ENCODE measurements at places on chromosomes 5 and 9.

GRCh38 chr5:34708777-34709176 is 52.6 kb downstream of the RAI14 start:
- DNase-seq = no peak

- no peak for DNase-seq
Observed at GRCh38 chr5:103120607-103121200, 603 bp downstream of the PPIP5K2 start.

- DNase-seq = no peak
Observed at GRCh38 chr9:98567540-98568233, 141.0 kb downstream of the GABBR2 start.

DNA sequence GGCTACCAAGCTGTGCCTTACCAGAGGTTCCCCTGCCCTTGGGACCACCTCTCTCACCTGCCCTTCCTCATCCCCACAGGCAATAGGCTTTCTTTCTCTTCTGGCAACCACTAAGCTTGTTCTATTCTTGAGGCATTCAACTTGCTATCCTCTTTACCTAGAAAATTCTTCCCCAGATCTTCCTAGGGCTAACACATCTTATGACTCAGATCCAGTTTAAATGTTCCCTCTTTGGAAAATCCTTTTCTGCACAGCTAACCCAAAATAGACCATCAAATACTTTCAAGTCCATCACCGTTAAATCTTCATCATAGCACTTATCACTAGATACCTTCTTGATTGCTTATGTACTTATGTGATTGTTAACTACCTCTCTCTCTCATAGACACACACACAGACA is 93.7 kb downstream of the ENC1 start:
- DNase-seq = no peak

DNA sequence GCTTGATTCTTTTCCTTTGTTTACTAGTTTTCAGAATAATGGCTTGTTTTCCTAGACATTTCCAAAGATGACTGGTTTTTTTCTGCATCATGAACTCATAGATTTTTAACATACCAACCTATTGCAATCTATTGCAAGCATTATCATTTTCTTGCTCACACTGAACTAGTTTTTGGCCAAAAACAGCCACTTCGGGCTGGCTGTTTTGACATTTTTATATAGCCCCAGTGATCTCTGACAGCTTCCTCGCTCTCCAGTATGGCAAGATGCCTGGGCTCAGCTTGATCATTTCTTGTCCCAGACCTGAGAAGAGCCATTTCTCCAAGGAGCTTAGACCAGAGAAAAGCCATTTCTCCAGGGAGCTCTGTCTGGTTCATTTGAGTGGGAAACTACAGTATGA is 94.3 kb upstream of the MAMDC2 start:
- DNase-seq = no peak

DNA sequence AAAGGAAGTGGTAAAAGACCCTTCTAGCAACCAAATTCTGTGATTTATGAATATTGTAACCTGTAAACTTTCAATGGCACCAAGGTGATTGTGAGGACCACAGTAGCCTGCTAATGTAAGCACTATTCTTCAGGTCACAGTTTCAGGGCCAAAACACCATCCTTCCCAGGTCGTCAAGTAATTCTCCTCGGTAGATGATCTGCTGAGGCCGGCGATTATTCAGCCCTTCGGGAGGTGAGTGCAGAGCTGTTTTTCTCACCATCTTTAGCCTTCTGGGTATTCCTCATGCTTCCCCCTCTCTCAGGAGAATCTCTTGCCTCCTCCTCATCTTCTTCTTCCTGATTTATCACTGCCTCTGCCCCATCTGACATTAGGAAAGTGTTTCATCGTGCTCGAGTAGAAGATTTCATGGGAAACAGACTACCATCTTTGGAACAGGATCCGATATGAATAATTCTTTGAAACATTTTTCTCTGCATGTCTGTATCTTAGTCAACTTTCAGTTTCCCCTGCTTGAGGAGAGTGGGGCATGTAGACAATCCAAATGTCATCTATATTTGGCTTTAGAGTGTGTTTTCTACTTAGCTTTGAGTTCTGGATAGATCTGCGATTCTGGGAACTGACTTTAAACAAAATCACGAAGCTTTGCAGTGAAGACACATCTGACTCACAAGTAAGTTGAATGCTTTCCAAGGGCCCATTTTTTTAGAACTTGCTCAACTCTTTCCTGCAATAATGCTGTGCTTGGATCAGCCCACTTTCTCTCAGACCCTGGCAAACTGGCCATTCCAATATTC is 173.9 kb downstream of the AOPEP start:
- DNase-seq = no peak

- DNase-seq = no peak
Observed at GRCh38 chr9:99351647-99352046, 129.6 kb downstream of the SEC61B start.

DNA sequence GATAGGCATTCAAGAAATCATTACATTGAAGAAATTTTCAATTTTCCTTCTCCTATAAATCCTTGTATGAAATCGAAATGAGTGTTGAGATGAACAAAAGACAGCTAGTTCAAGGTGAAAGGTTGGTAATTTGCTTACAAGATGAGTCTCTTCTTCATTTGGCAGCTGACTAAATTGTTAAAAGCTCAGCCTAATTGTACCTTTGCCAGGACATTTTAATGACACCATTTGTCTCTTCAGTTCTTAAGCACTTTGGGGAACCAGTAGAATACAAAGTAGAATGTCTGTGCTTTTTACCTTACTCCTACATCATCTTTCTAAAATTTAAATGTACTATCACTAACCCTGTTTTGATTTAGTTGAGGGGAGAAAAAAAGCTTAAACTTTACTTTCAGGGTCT is 59.4 kb downstream of the GRAMD2B start:
- DNase-seq = no peak

- DNase-seq = no peak
Observed at GRCh38 chr5:89374818-89375521, 492.0 kb upstream of the MEF2C start.

GRCh38 chr5:132674671-132675506 is 1.1 kb downstream of the IL4 start:
- peak; percentile 79 for DNase-seq

DNA sequence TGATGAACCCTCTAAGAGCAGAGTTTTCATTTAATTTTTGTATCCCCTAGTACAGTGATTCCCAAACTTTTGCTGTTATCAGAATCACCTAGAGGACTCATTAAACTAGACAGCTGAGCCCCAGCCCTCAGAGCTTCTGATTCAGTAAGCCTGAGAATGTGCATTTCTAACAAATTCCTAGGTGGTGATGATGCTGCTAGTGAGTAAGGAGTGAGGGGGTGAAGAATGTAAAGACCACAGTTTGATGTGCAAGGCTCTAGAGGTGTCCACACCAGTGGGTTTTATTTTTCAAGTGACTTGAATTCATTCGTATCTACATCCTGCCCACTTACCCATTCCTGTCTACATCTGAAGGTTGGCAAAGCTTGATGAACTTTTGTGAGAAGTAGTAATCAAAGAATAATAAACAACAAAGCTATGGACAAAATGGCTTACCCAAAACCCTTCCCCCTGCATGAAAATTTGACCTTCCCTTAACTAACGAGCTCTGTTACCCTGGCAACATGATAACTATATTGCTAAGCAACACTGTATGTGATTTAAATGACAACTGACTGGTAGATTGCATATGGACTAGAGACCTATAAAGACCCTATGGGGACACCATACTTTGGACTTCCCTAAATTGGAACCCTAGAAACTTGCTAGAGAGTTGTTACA is 35.2 kb downstream of the DTWD2 start:
- DNase-seq = no peak

GRCh38 chr5:53555160-53555559 is 5.3 kb upstream of the NDUFS4 start:
- no peak for DNase-seq

- DNase-seq = no peak
Observed at GRCh38 chr5:124161266-124161665, 585.2 kb downstream of the ZNF608 start.

DNA sequence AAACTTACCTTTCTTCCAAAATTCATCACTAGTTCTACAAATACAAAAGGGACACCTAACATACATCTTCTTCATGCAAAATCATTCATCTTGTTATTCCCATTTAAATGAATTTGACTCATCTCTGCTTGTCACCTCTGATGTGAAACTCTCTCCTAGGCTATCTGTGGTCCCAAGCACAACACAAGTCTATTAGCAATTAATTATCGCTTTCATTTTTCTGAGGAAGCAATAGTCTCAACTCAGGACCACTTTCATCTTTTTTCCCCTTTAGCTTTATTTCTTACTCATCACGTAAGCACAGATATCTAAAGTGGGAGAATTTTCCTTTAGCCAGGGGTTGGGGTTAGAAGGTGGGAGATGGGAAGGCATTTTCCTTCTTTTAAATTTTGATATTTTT is 131.9 kb downstream of the ST8SIA4 start:
- no peak for DNase-seq

Measured in GM13977 (cell line).